ENCODE measurements at places on chromosomes 4 and X.

- no peaks in the 10 kb centered on the region for H3K36me3 ChIP-seq
- no peak overlapping the region for H3K4me3 ChIP-seq
- H3K27ac ChIP-seq: no peak overlapping the region
- no peaks in the 10 kb centered on the region for H3K27me3 ChIP-seq
These were observed 547.6 kb downstream of the RPA4 start for GRCh38 chrX:97431281-97431680.

GRCh38 chr4:184802697-184803015 lies 23.1 kb downstream of the ACSL1 start:
- no peak for DNase-seq
- no peaks in the 10 kb centered on the region for H3K36me3 ChIP-seq
- H3K27ac ChIP-seq: no peak overlapping the region
- H3K4me3 ChIP-seq: no peak overlapping the region

GRCh38 chr4:99383399-99383798 lies 30.9 kb upstream of the ADH1C start:
- no peaks in the 10 kb centered on the region for H3K36me3 ChIP-seq
- no peaks in the 10 kb centered on the region for H3K4me1 ChIP-seq
- no peak overlapping the region for H3K27ac ChIP-seq
- no peak for DNase-seq
- H3K4me3 ChIP-seq: no peak overlapping the region

- H3K27me3 ChIP-seq: no peaks in the 10 kb centered on the region
- H3K36me3 ChIP-seq: no peaks in the 10 kb centered on the region
- H3K4me3 ChIP-seq: no peak overlapping the region
- peaks cover 42% of the 10 kb centered on the region for H3K4me1 ChIP-seq
These were observed 15.1 kb upstream of the GPRIN3 start for GRCh38 chr4:89322671-89323070.

DNA sequence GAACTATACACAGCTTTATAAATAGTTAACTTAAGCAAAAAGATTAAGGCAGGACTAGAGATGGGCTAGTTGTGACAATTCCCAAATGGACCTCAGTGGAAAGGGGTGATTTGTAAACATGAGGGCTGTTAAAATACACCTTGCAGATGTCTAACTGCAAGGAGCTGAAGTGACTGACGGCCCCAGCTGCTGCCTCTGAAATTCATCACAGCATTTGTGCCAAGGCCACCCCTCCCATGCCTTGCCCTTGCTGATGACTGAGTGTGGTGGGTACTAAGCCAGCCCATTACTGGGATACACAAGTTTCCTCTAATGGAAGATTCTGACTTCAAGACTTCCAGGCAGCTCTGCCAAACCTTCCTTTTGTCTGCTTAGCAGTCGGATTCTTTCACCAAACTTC lies 23.7 kb upstream of the EGFL6 start:
- H3K27ac ChIP-seq: no peak overlapping the region
- H3K27me3 ChIP-seq: no peaks in the 10 kb centered on the region
- DNase-seq: no peak
- H3K36me3 ChIP-seq: no peaks in the 10 kb centered on the region

DNA sequence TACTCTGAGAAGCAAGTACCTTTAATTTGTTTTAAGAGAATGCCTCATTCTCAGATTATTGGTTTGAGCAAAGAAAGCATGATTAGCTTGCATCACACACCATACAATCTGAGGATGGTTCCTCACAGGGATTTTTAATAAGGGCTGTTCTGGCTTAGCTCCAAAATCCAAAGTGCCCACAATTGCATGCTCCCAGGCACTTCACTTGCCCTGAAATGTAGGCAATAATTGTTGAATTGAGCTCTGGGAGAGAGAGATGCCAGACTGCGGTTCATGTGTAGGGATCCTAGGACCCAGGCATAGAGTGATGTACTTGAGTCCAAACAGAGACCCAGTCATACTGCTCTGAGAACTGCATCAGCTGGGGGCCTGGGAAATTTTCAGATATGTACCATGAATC lies 358.4 kb upstream of the CXorf51B start:
- H3K4me3 ChIP-seq: no peak overlapping the region
- no peaks in the 10 kb centered on the region for H3K36me3 ChIP-seq
- no peak overlapping the region for H3K27ac ChIP-seq
- no peaks in the 10 kb centered on the region for H3K4me1 ChIP-seq
- H3K27me3 ChIP-seq: no peaks in the 10 kb centered on the region

DNA sequence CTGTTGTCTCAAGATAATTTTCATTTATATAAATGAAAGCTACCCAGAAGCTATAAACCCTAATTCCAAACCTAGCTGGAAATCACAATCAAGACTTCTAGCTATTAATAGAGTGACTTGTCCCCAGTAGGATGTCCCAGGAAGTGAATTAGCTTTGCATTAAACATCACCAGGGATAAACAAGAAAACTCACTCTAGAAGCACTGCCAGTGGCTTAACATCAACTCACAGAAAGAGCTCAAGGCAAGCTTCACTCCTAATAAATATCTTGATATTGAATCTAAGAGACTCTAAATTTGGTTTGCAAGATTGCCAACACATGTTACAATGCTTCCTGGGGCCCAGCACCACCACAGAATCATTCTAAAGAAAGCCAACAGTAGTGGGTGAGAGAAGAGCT lies 468.7 kb upstream of the FAM241A start:
- no peak overlapping the region for H3K4me3 ChIP-seq
- no peak overlapping the region for H3K27ac ChIP-seq
- no peak for DNase-seq
- H3K27me3 ChIP-seq: no peaks in the 10 kb centered on the region
- no peaks in the 10 kb centered on the region for H3K4me1 ChIP-seq
- no peaks in the 10 kb centered on the region for H3K36me3 ChIP-seq

Data from Karpas-422 (cell line).